ENCODE measurements at places on chromosomes 12 and 14.

- DNase-seq: no peak
Measured at GRCh38 chr12:121357331-121357730, 5.1 kb upstream of the ANAPC5 start.

DNA sequence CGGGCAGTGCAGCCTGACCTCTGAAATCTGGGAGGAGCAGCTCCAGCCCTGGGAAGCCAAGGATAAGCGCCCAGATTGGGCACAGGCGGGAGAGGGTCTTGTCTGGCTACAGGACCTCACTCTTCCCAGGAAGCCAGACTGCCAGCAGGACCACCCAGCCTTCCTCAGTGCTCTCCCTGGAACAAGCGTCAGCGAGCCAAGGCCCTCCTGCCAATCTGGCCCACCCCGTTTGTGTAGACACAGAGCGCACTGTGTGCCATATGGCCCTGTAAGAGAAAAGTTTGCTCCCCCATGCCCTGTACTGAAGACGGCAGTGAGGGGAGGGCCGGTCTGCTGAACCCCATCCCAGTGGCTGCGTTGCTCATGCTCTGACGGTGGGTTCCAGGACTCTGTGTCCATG, 1.2 kb upstream of the C14orf180 start:
- no peak for DNase-seq

DNA sequence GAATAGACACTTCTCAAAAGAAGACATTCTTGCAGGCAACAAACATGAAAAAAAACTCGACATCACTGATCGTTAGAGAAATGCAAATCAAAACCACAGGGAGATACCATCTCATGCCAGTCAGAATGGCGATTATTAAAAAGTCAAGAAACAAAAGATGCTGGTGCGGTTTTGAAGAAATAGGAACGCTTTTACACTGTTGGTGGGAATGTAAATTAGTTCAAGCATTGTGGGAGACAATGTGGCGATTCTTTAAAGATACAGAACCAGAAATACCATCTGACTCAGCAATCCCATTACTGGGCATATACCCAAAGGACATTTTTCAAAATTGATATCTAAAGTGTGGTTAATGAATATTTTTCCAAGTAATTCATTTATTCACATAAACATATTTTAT, 39.6 kb upstream of the LIN7A start:
- DNase-seq: no peak

DNA sequence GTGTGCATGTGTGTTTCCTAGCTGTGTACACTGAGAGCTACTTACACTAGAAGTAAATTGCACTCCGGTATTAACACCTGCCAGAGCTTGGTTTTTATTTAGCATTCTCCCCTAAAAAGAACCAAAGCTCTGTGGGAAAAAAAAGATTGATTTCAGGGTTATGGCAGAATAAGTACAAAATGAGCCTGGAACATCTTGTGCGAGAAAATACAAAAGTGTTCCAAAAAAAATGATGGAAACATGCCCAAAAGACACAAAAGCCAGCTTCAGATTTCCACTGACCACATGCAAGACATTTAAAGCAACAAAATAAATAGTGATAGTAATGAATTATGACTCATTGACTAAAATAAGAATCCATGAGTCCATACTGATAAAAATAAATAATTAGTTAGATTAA, 188.3 kb downstream of the GXYLT1 start:
- no peak for DNase-seq

DNA sequence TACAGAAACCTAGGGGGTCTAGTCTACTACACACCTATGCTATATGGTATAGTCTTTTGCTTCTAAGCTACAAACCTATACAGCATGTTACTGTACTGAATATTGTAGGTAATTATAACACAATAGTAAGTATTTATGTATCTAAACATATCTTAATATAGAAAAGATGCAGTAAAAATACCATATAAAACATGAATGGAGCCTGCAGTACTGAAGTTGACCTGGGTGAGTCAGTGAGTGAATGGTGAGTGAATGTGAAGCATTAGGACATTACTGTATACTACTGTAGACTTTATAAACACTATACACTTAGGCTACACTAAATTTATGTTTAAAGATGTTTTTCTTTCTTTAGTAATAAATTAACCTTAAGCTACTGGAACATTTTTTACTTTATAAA, 13.1 kb upstream of the ABCD2 start:
- no peak for DNase-seq

- no peak for DNase-seq
Measured at GRCh38 chr14:101520621-101521472, 40.4 kb upstream of the DIO3 start.

DNA sequence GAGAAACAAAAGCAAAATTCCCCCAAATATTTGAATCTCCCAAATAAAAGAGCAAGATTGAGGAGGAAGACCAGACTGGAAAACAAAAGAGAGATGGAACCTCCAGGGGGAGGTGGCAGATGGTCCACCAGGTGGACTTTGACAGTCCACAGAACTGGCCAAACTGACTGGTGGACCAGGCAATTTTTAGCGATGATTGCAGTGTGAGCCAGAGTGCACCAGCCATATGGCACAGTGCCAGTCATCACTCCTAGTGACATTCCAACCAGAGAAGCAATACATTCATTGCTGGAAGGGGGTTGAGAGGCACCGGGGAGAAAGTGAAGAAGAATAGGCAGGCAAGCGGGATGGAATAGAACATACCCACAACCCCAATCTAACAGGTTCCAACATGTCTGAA, 182.9 kb downstream of the EXOC5 start:
- no peak for DNase-seq

- no peak for DNase-seq
Measured at GRCh38 chr12:124876171-124876570, 12.5 kb upstream of the SCARB1 start.

GRCh38 chr12:112018571-112019237, 5.5 kb downstream of the ERP29 start:
- DNase-seq: no peak

- DNase-seq: no peak
Measured at GRCh38 chr12:50845021-50845647, 2.4 kb downstream of the TMPRSS12 start.

GRCh38 chr12:49220972-49221371, 32.1 kb upstream of the TUBA1A start:
- DNase-seq: no peak

- no peak for DNase-seq
Measured at GRCh38 chr14:100503251-100503650, 84.0 kb downstream of the BEGAIN start.

- DNase-seq: no peak
Measured at GRCh38 chr12:101050631-101051030, 159.4 kb downstream of the SLC5A8 start.

- DNase-seq: no peak
Measured at GRCh38 chr12:129701631-129702101, 202.2 kb downstream of the TMEM132D start.

DNA sequence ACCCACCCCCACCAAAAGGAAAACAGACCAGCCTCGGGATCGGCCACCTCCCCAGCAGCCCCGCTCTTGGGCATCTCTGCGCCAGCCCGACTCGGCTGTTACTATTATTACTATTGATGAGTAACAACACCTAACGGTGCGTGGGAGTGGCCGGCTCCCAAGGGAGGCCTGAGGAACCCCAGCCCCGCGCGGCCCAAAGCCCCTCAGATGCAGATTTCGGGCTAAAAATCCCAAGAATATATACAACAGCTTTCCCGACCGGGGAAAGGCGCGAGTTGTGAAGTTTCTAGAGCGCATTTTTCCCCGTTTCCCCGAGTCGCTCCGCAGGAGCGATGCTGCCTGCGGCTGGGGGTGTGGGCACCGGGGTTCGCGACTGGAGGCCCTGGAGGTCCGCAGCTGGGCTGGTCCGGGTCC, 565 bp downstream of the NT5DC3 start:
- DNase-seq: peak; percentile 8

DNA sequence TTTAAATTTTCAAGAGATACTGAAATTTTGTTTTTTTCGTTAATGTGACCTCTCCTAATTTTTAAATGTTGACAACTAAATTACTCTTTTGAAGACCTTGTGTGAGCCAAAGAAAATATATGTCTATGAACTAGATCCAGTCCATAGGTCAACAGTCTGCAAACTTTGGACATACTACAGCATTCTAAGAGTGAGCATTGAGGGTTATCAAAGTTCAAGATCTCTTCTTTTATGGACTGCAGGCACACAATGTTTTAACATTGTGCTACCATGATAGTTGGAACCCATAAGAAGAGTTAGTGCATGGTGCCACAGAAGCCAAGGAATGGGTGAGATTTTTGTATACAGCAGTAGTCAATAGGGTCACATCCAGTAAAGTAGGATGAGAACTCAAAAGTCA, 43.0 kb upstream of the ACSS3 start:
- DNase-seq: no peak

DNA sequence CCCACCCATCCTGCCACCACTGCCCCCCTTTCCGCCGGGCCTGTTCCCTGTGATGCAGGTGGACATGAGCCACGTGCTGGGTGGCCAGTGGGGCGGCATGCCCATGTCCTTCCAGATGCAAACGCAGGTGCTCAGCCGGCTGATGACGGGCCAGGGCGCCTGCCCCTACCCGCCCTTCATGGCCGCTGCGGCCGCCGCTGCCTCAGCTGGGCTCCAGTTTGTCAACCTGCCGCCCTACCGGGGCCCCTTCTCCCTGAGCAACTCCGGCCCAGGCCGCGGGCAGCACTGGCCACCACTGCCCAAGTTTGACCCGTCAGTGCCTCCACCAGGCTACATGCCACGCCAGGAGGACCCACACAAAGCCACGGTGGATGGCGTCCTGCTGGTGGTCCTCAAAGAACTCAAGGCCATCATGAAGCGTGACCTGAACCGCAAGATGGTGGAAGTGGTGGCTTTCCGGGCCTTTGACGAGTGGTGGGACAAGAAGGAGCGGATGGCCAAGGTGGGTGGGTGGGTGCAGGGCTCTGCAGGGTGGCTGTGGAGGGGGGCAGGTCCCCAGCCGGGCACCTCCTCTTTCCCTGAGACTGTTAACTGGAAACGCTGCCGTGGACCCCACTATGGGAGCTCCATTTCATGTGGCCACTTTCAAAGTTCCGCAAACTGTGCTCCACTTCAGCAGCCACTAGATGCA, 10.8 kb downstream of the SETD1B start:
- no peak for DNase-seq

DNA sequence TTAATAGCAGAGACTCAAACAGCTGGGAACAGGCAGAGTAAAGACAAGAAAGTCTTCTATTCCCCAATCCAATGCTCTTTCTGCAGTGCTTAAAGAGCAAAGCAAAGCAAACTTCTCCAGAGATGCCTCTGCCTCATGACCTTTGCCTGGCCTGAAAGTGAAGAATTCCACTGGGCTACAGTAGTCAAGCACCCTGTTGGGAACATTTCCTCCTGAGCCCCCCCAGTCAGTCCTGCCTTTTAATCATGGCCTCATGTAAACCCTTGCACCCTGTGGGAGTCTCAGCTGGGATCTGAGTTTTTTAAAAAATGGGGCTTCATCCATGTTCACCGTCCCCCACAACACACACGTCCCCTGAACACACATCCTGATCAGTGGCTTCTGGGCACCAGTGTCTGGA, 62.7 kb upstream of the TSPAN11 start:
- no peak for DNase-seq

- no peak for DNase-seq
Measured at GRCh38 chr12:11732023-11732422, 82.5 kb downstream of the ETV6 start.

DNA sequence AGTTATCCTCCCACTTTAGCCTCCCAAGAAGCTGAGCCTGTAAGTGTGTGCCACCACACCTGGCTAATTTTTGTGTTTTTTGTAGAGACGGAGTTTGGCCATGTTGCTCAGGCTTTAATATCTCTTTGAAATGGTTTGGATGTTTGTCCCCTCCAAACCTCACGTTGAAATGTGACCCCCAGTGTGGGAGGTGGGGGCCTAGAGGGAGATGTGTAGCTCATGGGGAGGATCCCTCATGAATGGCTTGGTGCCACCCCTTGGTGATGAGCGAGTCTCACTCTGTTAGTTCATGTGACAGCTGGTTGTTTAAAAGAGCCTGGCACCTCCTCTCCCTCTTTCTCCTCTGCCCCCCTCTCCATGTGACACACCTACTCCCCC, 23.6 kb upstream of the TTC7B start:
- no peak for DNase-seq

DNA sequence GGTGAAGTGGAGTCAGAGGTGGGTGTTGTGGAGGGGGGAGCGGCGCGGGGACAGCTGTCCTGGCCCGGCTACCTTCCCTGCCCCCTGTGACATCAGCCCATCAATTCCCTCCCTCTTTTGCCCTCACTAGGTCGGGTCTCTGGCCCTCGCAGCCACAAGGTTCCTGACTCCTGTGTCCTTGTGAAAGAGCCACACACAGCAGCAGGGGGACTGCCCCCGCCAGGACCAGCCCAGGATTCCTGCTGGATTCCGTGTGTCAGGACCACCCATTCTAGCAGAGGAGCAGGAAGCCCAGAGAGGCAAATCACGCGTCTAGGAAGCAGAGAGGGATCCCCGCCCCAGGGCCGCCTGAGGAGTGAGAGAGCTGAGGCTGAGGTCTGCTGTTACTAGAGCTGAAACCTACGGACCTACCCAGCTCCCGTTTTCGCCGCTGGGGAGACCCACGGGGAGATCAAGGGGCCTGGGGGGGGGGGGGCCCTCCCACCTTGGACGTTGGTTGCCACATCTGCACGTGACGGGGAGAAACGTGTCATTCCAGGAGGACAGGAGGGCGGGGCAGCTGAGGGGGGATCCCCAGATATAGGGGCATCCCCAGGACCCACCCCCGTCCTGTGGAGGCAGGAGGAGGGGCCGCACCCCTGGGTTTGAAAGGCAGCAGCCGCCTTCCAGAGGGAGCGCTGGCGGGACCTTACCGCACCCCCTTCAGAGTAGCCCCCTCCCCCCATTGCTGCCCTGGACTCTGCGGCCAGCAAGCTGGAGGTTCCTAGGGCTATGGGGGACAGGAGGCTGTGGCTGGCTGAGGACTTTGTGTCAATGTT, 12.5 kb upstream of the INF2 start:
- peak; percentile 49 for DNase-seq

DNA sequence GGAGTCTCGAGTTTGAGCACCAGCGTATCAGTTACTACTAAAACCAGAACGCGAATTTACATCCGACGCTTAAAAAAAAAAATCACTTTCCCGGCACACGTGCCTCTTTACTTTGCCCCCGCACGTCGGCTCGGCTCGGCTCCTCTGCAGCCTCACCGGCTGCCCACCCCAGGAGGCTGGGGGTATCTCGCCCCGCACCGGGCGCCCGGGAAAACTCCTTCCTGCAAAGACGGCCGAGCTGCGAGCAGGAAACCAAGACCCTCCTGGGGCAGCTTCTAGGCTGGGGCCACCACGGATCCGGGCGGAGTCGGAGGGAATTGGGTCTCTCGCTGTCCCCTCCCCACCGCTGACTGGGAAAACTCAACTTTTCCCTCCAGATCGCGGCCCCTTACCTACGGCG, 610 bp downstream of the VSIG10 start:
- no peak for DNase-seq

DNA sequence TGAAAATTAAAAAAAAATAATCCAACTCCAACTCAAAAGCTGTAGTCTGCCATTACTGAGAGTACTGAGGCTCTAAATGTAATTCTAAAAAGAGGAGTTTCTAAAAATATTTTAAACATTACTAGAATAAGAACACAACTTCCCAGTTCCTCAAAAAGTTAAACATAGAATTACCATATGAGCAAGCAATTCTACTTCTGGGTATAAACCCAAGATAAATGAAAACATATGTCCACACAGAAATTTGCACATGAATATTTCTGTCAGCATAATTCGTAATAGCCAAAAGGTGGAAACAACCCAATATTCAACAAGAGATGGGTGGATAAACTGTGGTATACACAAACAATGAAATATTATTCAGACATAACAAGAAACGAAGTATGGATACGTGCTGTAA, 15.0 kb upstream of the NR2C1 start:
- no peak for DNase-seq
